Bronchial smooth muscle cell (primary cell): ENCODE measurements at places on chromosomes 7 and 10. TPM values are rescaled to one million over a fixed set of nuclear protein-coding genes. Genes with fewer than 3 reads are reported as not detected.

IFIT1B gene
- total RNA-seq = under 0.01 TPM in 1 of 2 replicates, not detected in the other

NRP1 gene
- total RNA-seq = 204 and 306 TPM in 2 replicates

TCF7L2 gene
- total RNA-seq = 2.1 and 4.3 TPM in 2 replicates

PON3 gene
- total RNA-seq = under 0.01 TPM in 1 of 2 replicates, not detected in the other

PAX4 gene
- not detected in 2 replicates for total RNA-seq

ECHS1 gene
- total RNA-seq = 49.7 and 55.3 TPM in 2 replicates

NDUFB2 gene
- total RNA-seq = 97.5 and 169 TPM in 2 replicates
